Thoracic aorta (tissue), 2 donors: ENCODE measurements at places on chromosomes 1 and 21. TPM values are rescaled to one million over a fixed set of nuclear protein-coding genes. Genes with fewer than 3 reads are reported as not detected.

OR6N1 gene
- not detected for total RNA-seq

MYCL gene
- 0.42 TPM for total RNA-seq

TMPRSS3 gene
- not detected for total RNA-seq

PARP1 gene
- total RNA-seq = 70.3 TPM

DNA sequence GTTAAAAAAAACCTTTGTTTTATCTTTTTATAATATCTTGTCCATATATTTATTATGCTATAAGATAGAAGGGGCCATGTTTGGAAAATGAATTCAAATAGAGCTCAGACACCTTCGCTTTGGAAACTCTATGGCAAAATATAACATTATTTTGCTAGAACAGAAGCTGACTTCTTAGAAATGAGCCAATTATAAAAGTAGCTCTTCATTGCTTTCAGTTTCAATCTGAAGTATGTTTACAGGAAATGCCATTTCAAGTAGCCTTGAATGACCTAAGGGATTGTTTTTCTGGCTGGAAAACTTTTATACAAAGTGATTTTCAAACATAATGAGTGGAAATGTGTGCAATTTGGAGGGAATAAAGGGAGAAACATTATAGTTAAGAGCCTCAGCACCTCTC, 37.8 kb upstream of the GBP5 start:
- no peak for DNase-seq

- DNase-seq = no peak
These were observed 304.3 kb upstream of the ESRRG start for GRCh38 chr1:217027403-217028080.

- no peak for DNase-seq
These were observed 14.4 kb downstream of the SLC41A1 start for GRCh38 chr1:205798577-205798976.

GRCh38 chr1:80241566-80241965, 1235.0 kb upstream of the ADGRL4 start:
- DNase-seq = no peak

- DNase-seq = no peak
These were observed 19.3 kb downstream of the RNF11 start for GRCh38 chr1:51255331-51255730.

- no peak for DNase-seq
These were observed 69.7 kb upstream of the WNT4 start for GRCh38 chr1:22212400-22213233.

- DNase-seq = no peak
These were observed 76.8 kb upstream of the DNAJC6 start for GRCh38 chr1:65232461-65232990.

DNA sequence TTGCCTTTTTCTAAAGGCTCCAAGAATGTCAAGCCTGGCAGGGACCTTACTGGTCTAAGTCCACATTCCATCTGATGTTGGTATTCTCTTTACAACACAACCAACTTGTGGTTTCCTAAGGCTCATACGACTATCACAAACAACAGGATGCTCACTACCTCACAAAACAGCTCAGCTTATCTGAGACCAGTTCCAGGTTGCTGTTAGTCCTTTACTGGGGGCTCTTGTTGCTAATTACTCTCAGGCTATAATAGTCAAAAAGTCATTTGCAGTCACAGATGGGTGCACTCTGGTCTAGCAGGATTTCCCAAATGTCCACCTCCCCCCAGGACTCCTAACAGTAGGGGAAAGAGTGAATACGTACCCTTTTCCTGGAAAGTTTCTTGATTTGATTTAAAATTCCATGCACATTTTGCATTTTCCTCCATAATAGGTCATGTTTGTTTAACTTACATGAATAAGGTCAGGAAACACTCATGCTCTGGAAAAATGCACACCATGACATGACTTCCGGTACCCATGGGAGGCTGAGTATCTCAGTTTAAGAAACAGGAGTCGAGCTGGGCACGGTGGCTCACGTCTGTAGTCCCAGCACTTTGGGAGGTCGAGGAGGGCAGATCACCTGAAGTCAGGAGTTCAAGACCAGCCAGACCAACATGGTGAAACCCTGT, 16.0 kb downstream of the LCK start:
- no peak for DNase-seq

DNA sequence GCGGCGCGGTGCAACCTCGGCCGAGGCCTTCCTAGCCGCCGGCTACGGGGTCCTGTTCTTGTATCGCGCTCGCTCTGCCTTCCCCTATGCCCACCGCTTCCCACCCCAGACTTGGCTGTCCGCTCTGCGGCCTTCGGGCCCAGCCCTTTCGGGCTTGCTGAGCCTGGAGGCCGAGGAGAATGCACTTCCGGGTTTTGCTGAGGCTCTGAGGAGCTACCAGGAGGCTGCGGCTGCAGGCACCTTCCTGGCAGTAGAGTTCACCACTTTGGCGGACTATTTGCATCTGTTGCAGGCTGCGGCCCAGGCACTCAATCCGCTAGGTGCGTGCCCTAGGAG, 379 bp downstream of the PPCS start:
- no peak for DNase-seq
